ENCODE measurements at places on chromosomes 6 and 20.

- DNase-seq, result no peak
Observed at GRCh38 chr20:64180673-64181072, 16.4 kb downstream of the MYT1 start.

DNA sequence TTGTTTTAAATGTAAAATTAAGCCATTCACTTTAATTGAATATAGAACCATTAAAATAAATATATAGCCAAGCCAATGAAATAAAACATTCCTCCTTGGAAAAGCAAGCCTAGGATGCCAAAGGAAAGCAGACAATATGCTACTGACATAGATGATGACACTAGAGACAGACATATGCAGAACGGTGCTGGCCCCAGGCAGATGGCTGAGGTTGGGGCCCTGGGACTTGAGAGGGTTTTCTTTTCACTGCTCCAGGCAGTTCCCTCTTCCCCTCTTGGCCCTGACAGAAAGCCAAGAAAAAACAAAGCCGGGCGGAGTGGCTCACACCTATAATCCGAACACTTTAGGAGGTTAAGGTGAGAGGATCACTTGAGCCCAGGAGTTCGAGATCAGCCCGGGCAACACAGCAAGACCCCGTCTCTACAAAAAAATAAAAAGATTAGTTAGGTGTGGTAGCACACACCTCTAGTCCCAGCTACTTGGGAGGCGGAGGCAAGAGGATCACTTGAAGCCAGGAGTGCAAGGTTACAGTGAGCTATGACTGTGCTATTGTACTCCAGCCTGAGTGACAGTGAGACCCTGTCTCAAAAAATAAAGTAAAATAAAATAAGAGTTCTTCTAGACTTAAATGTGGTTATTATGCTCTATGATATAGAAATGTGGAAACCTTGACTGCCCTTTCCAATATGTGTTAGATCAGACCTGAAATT is 31.2 kb downstream of the FASTKD5 start:
- DNase-seq, result no peak

DNA sequence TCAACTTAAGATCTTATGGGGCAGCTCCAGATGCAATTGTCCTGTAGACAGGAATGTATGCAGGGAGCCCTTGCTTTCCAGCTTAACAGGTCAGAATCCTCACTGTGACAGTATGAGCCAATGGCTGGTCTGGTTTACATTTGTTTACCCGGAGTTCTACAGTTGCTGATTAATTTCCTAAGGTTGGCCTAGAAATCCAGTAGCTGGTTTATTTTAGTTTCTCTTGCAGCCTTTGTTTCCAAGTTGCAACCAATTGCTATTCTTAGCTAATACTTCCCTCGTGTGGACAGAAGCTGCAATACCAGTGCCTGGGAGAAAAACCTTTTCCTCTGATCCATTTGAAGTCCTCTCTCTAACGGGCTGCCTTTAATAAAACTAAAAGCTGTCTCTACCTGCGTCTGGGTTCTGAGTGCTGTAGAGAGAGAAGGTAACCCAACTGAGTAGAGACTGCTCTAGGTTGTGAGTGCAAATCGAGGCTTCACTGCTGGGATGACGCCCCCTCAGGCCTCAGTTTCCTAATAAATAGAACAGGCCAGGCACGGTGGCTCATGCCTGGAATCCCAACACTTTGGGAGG is 45.9 kb downstream of the ZNF217 start:
- DNase-seq, result peak; percentile 34

DNA sequence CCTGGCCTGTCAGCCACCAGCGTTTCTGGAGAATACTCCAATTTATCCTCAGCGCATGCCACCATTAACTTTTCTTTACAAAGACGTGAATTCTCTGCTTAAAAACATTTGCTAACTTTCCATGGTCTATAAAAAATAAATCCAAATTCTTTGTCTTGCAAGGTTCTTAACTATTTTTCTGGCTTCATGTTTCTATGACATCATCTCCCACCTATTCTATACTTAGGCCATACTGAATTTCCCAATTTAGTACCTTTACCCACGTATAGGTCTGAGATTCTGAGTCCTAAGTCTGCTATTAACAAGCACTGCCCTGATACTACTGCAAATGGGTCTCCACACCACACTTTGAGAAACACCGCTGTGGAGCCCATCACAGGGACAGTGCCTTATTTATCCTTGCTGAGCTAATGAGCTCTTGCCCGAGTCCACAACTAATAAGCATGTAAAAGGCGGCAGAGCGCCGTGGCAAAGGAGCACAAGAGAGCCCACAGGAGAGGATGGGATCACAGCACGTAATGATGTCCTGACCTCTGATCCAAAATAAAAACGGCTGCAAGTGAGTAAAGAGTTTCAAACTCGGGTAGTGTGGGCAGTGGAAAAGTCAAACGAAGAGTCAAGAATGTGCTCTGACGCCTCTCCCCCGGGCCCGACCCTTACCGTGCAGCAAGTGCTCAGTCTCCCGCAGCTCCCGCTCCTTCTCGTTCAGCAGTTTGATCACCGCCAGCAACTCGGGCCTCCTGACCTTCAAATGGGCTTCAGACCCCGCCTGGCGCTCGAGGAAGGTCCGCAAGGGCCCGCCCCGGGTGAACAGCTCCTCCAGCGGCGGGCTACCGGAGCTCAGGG is 519 bp downstream of the MTRF1L start:
- DNase-seq, result no peak

GRCh38 chr6:142478117-142478516 is 176.3 kb downstream of the ADGRG6 start:
- no peak for DNase-seq

DNA sequence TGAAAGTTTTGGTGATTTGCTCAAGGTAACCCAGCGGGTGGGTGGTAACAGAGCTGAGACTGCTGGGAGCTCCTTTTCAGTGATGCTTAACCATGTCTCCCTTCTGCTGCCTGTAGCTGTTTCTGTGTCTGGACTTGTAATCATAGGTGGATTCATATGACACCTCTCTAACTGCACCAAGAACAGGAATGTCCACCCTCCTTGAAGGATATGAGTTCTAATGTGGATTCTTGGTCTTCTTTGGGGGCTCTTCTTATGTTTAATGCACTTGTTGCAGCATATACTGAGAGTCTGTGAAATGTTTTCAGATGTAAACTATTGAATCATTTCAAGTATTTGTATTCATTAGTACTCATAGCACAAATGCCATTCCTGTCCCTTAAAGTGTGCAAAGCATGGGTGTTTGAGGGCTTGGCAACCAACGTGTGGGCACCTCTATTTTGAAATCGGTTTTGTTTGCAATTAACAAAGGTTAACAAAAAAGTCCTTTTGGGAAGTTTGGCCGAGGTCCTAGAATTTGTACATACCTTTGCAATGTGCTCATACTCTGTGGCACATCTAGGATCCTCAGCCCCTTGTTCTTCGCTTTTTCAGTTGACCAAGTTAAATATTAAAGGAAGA is 138.0 kb downstream of the SOX4 start:
- no peak for DNase-seq

DNA sequence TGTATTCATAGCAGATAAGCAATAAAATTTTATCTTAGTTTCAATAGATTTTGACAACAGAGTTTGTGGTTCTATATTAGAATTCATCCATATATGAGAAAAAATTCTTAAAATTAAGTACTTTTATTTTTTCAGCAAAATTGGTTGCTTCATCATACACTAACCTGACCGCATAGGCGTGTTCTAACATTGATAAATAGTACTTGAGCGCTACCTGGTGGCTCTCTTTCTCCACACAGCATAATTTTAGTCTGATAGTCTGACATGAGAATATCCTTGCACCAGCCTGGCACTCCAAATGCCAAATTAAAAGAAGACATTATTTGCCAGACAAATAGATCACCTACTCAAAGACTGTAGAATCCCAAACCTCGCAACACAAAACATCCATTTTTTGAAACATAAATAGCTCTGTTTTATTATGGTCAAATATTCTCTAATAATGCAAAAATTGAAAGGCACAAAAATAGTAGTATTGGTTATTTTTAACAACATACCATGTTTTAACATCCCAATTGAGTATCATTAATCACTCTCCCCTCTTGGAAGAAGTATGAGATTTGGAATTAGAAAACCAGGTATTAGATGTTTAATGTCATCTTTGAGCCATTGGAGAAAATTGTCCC is 33.0 kb upstream of the FILIP1 start:
- peak; percentile 55 for DNase-seq

- DNase-seq, result peak; percentile 16
Observed at GRCh38 chr20:24989162-24989561, 3.4 kb downstream of the APMAP start.

DNA sequence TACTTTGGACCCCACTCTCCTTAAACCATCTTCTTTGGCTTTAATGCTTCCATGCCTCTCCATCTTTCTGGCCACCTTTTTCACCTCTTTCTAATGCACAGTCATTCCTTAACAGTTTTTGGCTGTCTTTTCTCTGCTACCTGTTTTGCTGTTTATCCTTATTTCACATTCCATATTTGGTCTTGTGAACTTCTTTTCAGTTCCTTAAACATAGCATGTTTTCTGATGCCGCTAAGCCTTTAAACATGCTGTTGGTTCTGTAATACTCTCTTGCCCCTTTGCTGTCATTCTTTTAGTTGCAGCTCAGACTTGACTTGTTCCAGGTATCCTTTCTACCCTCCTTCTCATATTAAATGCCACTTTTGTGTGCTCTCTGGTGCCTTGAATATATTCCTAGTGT is 35.8 kb downstream of the TOP1 start:
- no peak for DNase-seq

DNA sequence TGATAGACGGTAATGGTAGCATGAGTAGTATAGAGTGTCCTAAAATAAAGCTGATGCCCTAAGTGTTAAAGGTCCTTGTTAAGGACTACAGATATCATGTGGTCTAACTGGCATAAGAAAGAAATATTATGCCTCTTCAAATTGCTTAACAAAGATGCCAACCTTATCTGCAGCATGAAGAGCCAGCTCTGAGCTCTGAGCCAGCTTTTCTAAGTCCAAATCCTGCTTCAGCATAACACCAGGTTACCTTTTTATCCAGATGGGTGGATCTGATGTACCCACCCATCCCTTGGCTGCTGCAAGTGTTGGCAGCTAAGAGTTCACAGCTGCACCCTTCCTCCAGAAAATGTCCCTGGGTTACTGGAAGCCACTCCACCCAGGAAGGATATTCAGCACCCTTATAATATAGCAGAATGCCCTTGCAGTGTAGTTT is 83.8 kb downstream of the TENT5A start:
- DNase-seq, result no peak

DNA sequence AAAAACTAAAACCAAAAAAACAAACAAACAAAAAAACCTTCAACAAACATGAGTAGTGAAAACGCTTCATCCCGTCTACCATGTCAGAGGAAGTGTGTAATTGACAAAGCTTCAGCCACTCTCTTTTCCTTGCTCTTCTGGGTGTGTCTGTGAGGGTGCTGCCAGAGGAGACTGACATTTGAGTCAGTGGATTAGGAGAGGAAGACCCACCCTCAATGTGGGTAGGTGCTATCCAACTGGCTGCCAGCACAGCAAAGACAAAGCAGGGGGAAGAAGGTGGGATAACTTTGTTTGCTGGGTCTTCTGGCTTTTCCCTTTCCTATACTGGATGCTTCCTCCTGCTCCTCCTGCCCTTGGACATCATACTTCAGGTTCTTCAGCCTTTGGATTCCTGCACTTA is 145.6 kb downstream of the TASP1 start:
- no peak for DNase-seq
